Inflammatory macrophage treated with lipopolysaccharide for 1 hour (primary cell): ENCODE measurements at places on chromosomes 1 and 21.

DNA sequence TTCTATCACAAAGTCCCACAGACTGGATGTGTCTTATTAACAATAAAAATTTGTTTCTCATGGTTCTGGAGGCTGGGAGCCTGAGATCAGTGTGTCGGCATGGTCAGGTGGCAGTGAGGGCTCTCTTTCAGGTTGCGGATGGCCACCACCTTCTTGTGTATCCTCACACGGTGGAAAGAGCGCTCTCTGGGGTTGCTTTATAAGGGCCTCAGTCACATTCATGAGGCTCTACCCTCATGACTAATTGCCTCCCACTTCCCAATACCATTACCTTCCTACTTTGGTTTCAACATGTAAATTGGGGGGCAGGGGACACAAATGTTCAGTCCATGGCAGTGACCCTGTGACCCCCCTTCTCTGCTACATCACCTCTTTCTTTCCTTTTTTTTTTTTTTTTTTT, 20.7 kb upstream of the MX1 start:
- peak; percentile 41 for DNase-seq

GRCh38 chr1:1441002-1441888, 5.8 kb downstream of the VWA1 start:
- peak; percentile 57 for DNase-seq

DNA sequence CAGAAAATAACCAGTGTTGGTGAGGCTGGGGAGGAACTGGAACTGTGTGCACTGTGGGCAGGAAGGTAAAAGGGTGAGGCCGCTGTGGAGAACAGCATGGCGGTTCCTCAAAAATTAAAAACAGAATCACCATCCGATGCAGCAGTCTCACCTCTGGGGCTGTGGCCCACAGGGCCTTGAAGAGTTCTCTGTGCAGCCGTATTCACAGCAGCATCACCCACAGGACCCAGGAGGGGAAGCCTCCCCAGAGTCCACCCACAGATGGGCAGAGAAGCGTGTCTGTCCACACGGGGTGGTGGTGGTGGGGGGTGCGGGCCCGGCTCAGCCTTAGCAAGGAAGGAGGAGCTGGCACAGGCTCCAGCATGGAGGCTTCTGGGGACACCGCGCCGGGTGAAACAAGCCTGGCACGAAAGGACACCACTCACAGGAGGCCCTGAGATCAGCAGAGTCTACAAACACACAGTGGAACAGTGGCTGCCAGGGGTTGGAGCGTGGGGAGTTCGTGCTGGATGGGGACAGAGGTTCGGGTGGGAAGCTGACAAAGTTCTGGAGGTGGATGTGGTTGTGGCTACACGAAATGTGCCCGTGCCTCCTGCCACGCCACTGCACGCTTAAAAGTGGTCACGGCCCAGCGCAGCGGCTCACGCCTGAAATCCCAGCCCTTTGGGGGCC, 11.5 kb downstream of the MORN1 start:
- no peak for DNase-seq

- no peak for DNase-seq
These were observed 270.8 kb downstream of the COL11A1 start for GRCh38 chr1:102837551-102837950.

GRCh38 chr1:19564366-19564765, 79.0 kb upstream of the CAPZB start:
- DNase-seq, result no peak

GRCh38 chr1:19472174-19472573, 13.2 kb downstream of the CAPZB start:
- DNase-seq, result no peak

DNA sequence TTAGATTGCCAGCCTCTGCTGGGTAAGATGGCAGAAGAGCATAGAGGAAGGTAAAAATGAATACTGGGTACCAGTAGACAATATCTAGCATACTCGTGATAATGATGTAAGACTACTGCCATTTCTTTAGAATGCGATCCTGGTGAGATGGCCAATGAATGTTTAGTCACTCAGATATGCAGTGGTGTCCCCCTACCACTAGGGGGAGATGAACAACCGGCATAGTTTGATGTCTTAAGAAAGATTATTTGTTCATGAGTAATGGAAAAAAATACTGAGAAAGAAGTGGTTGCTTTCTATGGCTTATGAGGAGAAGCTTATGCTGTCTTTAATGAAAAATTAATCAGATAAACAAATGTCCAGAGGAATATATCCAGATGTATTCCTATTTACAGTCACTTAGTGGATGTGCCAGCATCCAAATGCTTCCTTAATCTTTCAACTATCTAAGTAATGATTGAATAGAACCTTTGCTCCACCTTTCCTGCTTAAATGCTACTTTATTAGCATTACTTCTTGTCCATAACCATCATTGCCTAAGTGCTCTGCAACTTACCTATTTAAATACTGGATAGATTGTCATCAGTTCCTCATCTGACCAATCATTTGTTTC, 256.6 kb downstream of the ST6GALNAC3 start:
- DNase-seq, result peak; percentile 28

- DNase-seq, result no peak
These were observed 90.6 kb downstream of the SGIP1 start for GRCh38 chr1:66624412-66625060.

DNA sequence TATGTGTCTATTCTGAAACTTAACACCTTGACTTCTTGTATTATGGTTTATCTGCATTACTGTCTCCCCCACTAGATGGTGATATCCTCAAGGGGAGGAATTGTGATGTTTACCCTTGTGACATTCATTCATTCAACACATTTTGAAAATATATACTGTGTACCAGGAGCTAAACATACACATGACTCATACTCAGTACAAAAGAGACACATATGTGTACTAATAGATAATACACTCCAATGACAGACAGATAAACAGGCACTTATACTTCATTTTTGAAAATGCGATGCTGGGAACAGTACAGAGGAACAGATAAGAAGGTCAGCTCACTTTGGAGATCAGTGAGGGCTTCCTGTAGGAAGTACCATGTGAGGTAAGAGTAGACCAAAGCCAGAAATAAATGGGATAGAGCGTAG, 8.9 kb upstream of the RAB3GAP2 start:
- peak; percentile 19 for DNase-seq

- no peak for DNase-seq
These were observed 631.4 kb downstream of the SMYD3 start for GRCh38 chr1:245875581-245876261.

- DNase-seq, result no peak
These were observed 421 bp upstream of the LCE3A start for GRCh38 chr1:152623203-152623844.

GRCh38 chr1:207518608-207519236, 22.8 kb downstream of the CR1 start:
- DNase-seq, result no peak

DNA sequence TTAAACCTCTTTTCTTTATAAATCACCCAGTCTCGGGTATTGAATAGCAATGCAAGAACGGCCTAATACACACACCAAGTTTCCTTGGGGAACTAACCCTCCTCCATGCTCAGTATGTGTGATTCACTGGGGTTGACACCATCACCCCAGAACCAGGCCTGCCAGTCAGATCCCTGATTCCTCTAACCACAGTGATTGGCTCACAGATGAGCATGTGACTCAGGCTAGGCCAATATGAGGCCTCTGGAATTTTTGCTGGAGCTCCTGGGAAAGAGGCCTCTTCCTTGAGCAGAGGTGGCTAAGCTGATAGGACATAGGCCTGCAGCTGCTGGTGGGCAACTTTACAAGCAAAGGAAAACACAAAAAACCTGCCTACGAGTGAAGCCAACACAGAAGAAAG, 74.7 kb upstream of the ZBTB40 start:
- DNase-seq, result no peak

DNA sequence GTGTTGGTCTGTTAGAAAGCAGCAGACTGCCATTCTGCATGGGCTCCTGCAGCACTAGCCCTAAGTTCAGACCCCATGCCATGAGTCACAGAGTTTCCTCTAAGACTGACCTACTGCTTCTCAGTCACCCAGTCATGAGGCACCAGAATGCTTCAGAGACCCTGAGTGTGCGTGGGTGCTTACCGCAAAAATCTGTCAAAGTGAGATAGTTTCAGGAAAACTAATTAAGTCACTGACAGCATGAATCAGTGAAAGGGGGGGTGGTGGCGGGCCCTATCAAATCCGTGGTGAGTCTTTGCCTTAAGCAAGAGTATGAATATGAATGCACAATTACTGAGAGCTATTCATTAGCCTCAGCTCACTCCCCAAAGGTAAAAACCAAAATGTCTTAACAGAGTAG, 98.1 kb downstream of the KCTD3 start:
- no peak for DNase-seq

DNA sequence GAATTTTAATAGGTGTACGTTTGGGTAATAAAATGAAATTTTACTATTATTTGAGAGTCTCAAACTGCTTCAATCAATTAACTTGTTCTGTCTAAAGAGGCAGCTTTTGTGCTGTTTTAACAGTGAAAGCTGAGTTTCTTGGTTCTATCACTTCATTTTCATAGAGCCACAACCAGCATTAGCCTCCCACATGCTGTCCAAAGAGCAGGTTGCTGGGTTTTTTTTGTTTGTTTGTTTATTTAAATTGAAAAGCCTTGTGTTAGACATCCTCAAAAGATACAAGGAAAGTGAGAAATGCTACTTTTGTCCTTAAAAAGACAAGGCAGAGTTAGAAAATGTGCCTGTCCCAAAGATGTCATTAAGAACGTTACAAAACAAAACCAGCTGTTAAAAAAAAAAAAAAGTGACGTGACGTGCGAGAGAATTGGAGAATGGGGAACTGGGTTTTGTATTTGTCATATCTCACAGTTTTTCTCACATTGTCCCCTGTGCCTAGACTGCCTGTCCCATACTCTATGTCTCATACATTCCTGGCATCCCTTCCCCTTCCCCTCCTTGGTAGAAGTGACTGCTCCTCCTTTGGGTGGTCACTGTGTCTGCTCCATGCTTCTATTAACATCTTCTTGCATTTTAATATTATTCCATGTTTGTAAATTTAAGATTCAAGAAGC, 63.1 kb upstream of the CD34 start:
- peak; percentile 67 for DNase-seq

- no peak for DNase-seq
These were observed 91.6 kb upstream of the CAMK1G start for GRCh38 chr1:209491897-209492296.

- no peak for DNase-seq
These were observed 488 bp downstream of the DBT start for GRCh38 chr1:100249155-100249536.

DNA sequence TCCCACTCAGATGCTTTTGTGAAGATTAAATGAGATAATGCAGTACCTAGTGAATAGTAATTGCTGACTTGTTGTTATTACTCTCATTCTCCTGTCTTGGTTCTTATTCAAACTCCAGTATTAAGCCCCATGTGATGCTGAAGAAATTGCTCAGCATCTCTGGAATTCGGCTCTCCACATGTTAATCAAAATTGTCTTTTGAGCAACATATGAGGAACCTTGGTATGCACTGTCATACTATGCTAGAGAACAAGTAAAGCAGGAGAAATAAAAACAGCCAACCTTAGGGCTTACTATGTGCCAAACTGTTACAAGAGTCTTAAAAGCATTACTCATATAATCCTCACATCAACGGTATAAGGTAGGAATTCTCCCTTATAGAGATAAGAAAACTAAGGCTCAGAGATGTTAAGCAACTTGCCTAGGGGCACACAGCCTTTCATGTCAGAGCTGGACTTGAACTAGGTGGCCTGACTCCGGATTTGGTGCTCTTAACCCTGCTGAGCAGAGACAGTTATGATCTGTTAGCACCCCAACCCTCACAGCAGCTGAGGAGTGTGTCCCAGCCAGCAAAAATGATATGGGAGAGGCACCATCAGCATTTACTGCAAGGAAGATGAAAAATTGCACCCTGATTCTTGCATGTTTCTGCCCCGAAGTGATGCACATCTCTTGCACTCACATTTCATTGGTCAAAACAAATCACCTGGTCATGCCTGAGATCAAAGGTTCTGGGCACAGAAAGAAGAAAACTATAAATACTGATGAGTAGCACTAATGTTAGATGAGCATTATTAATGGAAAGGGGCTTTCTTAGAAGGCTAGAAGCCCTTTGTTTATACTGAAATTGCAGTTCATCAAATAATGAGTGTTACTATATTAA, 102.3 kb downstream of the OMA1 start:
- no peak for DNase-seq

DNA sequence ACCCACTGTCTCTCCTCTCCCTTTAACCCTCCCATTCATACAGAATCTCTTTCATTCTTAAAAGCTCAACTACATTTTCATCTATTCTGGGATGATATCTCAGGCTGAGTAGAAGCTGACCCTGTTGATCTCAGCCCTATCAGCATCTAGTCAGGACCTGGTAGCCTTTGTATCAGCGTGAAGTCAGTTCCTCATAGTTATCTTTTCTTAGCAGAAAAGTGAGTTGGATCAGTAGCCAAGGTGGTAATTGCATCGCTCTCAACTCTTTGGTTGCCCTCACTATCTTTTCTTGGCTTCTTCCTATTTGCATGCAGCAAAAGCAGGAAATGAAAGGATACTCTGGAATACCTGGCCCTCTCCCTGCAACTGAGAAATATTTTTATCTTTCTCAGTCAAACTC, 13.6 kb upstream of the GOLT1A start:
- no peak for DNase-seq

- no peak for DNase-seq
These were observed 25.7 kb downstream of the HSPG2 start for GRCh38 chr1:21911205-21912001.

- no peak for DNase-seq
These were observed 1.2 kb downstream of the SCAF4 start for GRCh38 chr21:31730712-31731055.

DNA sequence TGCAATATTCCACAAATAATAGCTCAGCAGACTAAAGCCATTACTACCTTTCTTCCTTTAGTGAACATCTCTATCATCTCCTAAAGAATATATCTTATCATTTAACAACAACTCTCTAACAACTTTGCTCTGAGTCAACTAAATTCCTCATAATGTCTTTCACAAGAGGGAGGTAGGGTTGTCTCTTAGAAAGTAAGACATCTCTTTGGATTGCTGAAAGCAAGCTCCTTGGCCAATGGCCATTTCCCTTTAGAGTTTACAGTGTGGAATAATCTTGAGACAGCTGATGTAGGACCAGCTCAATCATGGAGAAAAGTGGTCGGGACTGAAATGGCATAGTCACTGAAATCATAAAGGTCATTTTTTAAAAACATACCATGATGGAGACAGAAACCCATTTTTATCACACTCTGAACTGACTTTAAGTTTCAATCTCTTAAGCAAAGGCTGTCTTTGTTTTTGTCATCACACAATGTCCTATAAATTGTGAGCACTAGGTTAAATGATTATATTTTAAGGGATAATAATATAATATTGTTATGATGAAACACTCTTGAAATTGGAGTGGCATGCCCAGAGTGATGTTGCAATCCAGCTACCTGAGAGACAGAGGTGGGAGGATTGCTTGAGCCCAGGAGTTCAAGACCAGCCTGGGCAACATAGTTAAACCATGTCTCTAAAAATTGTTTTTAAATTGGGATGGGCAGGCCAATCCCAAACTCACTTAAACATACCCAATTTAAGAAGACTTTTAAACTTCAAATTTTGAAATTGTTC, 91.1 kb downstream of the SLC44A5 start:
- DNase-seq, result no peak
